ENCODE measurements at places on chromosomes 1 and 21.

DNA sequence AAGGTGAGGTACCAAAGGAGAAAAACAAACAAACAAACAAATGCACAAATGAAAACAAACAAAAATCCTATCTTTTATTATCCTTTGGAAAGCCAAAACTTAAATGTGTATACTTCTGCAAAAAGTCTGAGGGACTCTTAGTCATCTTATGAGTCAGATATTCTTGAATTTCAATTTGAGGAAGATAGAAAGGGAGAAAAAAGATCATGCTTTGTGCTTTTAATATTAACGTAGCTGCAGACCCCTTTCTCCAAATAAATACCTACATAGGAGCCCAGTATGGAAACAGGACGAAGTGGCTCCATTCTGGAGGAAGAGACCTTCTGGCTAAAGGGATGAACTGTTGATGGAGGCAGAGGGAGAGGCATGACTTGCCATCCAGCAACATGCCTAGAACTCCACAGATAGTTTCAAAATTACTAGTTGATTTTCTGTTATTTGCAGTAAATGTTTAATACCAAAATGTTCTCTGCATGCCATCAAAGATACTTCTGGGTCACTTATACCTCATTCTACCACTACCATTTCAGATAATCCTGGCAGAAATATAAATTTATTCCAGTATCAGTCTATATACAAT is 25.4 kb downstream of the NUP210L start:
- no peak for DNase-seq

GRCh38 chr1:217014066-217014465 is 290.8 kb upstream of the ESRRG start:
- DNase-seq, result no peak

DNA sequence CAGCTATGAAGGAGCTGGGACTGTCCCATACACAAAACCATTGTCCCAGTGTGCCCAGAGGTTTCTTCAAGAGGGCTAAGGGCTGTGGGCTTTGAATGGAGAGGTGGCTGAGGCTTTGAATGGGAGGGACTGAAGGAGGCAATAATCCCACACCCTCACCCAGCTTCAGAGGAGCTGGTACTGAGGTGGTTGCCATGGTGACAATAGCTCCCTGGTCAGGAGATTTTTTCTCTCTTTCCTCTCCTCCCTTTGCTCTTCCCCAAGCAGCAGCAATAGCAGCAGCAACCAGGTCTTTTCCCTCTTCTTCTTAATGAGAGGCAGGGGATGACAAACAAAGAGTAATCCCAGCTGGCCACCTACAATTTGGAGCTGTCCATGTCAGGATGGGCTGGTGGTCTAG is 1.6 kb downstream of the HPCAL4 start:
- no peak for DNase-seq

DNA sequence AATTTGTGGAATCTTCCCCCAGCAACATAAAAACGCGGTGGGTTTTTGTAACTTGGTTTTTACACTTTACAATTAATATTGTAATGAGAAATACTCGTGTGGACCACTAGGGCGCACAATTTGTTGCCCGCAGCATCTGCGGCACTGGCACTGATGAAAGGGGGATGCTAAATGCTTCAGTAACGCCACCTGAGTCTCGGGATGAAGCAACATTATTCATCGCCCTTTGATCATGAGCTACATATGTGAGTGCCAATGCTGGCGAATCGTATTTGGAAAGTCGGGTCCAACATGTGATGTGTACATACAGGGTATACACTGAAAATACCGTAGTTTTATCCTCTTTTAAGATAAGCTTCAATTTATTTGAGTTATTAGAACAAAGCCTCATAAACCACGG is 34.2 kb upstream of the COX20 start:
- DNase-seq, result no peak

DNA sequence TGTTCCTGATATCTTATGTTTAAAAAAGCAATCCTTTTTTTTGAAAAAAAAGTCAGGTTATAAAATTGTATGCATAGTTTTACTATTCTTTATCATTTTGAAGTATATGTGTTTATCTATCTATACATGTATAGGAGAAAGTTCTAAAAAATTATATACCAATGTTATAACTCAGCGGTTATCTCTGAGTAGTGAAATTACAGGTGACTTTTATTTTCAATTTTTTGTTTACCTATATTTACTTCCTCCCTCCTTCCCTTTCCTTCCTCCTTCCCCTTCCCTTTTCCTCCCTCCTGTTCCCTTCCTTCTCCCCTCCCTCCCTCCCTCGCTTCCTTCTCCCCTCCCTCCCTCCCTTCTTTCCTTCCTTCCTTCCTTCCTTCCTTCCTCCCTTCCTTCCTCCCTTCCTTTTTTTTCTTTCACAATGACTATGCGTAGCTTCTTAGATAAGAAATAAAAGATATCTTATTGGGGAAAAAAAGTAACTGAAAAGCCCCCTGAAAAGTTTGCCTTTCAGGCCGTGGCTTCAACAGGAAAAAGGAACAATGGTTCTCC is 77.1 kb downstream of the ABCA4 start:
- no peak for DNase-seq
